Liver (tissue), 10 donors: ENCODE measurements at places on chromosomes 5 and 9. TPM values are rescaled to one million over a fixed set of nuclear protein-coding genes. Genes with fewer than 3 reads are reported as not detected.

The SLC12A2 gene
- 7.6 TPM for total RNA-seq

The FCN1 gene
- total RNA-seq = 15.0 TPM

The ENC1 gene
- total RNA-seq = 34.4 TPM

The UGT3A2 gene
- total RNA-seq = 0.14 TPM

- DNase-seq = no peak
Observed at GRCh38 chr9:121772600-121773285, 121.3 kb downstream of the DAB2IP start.

GRCh38 chr5:10133830-10134229 lies 115.9 kb downstream of the ATPSCKMT start:
- no peak for DNase-seq

DNA sequence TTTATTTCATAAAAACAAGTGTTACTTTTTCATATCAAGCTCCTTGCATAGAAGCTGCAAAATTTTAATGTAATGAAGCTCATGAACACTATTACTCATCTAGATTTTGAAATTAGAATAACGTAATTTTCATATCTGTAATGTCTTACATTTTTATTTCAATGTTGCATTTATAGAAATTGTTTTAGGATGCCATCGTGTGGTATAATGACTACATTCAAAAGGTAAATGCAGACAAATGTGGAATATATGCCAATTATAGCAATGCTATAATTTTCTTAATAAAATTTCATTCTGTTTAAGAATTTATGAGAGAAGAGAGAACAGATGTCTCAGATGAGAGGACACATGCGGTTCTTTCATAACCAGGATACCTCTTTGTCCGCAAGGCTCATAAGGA lies 230.2 kb downstream of the TMEM232 start:
- DNase-seq = no peak

GRCh38 chr5:65252977-65253376 lies 228.7 kb downstream of the ADAMTS6 start:
- no peak for DNase-seq

DNA sequence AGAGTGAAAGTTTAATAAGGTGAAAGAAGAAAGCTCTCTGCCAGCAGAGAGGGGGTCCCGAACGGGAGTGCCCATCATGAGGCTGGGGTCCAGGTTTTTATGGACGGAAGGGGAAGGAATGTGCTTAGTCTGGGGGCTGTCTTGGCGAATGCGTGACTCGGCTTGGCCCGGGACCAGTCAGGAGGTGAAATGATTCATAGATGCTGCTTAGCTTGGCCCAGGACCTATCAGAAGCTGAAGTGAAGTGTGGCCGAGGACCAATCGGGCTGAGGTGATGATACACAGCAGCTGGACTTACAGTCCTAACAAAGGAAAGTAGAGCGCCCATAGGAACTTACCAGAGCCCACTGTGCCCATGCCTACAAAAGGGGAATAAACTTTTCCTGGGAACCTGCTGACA lies 3.9 kb upstream of the FKTN start:
- DNase-seq = no peak

GRCh38 chr9:88396836-88397577 lies 8.8 kb downstream of the SPIN1 start:
- no peak for DNase-seq

DNA sequence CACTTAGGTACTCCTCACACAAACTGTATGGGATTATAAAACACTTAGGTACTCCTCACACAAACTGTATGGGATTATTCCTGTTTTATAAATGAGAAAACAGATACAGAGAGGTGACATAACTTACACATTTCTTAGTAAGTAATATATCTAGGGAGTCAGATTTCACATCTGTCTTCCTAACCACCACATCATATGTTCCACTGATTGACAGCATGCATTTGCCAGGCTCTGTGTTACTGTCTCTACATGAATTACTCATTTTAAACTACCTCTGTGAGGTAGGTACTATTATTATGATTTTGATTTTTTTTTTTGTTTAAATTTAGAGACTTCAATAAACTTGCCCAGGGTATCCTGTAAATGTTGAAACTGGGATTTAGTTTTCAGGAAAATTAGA lies 232.7 kb downstream of the CCDC171 start:
- DNase-seq = no peak

DNA sequence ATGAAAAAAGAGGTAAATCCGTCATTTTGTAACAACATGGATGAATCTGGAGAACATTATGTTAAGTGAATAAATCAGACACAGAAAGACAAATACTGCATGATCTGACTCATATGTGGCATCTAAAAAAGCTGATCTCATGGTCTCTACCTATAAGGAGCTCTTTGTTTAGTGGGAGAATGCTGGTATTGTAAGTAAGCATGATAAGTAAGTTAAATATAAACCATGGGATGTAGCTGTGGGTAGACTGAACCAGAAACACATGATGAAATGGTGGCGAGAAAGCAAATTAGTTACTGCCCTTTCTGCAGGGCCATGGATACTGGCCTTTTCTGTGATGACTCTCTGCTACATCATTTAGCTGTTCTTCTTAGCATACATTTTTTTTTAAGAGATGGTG lies 66.4 kb upstream of the RUSC2 start:
- no peak for DNase-seq

DNA sequence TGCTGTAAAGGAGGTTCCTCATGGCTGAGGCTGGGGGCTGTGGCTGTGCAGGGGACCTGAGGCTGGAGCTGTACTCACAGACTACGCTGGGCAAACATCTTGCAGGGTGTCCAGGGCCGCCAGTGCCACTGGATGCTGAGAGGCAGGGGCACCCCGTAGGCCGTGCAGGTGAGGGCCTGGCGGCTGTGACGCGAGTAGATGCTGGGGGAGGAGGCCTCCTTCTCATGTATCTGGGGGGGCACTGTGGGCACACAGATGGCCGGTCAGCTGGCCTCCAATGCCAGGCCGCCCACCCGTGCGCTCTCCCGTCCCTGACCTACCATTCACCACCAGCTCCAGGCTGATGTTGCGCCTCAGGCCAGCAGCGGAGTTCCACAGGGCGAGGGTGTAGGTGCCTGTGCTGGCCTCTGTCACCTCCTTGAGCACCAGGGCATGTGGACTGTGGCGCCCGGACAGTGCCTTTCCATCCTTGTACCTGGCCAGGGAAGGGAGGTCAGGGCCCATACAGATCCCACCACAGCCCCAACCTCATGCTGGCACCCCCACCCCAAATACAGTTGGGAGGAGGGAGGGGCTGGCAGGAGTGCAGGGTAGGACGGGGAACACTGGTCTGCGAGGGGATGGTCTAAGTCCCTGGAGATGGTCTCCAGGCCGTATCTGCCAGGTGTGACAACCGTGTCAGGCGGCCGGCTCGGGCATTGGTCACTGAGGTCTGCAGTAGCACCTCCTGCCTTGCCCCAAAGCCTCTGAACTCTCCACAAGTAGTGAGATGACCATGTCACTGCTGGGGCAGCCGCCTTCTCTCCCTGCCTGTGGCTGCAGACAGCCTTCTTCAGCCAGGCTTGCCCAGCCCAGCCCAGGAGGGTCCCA lies 23.4 kb downstream of the FLT4 start:
- no peak for DNase-seq

GRCh38 chr9:92669527-92669889 lies 423 bp downstream of the IPPK start:
- DNase-seq = peak; percentile 50

DNA sequence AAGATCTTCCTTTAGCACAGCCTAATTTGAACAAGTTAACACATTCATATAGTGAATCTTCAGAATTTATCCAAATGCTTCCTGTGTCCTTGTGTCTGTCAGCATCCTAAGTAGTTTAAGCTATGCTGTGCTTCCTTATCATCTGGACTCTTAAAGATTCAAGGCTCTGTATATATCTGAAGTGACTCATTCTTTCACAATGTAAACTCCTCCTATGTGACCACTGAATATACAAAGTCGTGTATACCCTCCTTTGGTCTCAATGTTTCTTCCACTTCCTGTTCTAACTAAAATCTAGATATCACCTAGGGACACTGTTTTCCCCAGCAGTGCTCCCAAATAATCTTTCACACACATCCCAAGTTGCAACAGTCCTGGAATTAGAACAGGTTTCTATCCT lies 935.7 kb upstream of the NUDT12 start:
- no peak for DNase-seq

- DNase-seq = no peak
Observed at GRCh38 chr5:132099076-132099748, 25.6 kb downstream of the CSF2 start.

DNA sequence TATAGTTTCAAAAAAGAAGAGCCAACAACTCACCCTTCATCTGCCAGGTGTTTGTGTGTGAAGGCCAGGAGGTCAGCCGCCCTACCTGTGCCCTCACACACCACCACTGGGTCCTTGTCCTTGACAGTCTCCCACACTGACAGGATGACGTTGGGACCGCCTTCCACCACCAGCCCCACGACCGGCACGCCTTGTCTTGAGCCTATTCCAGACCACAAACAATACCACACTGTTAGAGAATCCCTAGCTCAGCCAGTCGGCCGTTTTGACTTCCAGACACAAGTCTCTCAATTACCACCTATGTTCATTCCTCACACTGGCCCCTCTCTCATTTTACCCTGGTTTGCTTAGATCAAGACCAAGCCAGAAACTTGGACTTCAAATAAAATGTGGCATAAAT lies 66.1 kb downstream of the TRPM6 start:
- DNase-seq = no peak

- no peak for DNase-seq
Observed at GRCh38 chr5:120614531-120615180, 150.6 kb downstream of the PRR16 start.

DNA sequence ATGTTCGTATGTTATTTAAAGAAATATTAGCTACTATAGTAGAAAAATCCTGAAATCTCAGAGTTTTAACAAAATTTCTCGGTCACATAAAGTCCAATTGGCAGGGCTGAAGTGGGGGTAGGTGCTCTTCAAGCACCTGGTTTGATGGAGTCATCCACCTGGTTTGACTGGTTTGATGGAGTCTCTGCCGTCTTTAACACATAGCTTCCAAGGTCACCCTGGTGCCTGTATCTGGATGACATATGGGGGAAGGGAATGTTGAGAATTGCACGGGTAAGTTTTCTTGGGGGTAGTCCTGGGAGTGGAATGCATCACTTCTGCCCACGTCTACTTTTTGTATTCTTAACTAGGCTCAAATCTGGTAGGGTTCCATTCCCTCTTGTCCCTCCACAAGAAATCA lies 351.2 kb downstream of the SH3GL2 start:
- no peak for DNase-seq

- no peak for DNase-seq
Observed at GRCh38 chr9:137006116-137007003, 10.0 kb upstream of the CLIC3 start.

- DNase-seq = no peak
Observed at GRCh38 chr5:159631001-159631400, 285.3 kb upstream of the ADRA1B start.

GRCh38 chr9:121930956-121931355 lies 162.2 kb downstream of the TTLL11 start:
- DNase-seq = no peak

DNA sequence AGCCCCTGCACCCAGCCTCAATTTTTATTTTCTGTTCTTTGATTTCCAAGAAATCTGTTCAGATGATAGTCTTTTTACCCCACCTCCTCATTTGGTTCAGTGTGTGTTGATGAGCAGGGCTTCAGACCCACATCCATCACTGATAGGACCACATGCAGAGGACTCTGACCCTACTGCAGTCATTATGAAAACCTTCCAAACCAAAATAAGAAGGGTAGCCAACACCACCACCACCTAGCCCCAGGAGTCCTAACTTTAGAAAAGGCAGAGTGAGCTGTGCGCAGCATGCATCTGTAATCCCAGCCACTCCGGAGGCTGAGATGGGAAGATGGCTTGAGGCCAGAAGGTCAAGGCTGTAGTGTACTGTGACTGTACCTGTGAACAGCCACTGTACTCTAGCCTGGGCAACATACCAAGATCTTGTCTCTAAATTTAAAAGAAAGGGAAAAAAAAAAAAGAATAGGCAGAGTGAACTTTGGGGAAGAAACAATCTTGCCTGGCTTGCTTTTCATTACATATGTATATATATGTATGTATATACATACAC lies 13.0 kb downstream of the CDKN2AIPNL start:
- no peak for DNase-seq

DNA sequence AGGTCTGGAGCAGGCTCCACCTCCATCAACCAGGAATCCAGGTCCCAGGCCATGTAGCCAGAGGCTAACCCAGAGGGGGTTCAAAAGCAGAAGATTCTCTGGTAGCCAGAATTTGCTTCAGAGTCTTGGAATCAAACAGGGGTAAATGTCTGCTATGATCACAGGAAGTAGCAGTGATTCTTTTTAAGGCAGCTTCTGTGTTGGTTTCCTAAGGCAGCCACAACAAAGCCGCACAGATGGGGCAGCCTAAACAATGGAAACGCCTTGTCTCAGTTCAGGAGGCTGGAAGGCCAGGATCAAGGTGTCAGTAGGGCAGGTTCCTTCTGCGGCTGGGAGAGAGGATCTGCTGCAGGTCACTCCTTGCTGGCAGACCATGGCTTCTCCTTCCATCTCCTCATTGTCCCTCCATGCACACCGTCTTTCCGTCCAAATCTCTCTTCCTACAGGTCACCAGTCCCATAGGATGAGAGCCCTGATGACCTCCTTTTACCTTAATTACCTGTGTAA lies 167.3 kb downstream of the ROR2 start:
- no peak for DNase-seq

DNA sequence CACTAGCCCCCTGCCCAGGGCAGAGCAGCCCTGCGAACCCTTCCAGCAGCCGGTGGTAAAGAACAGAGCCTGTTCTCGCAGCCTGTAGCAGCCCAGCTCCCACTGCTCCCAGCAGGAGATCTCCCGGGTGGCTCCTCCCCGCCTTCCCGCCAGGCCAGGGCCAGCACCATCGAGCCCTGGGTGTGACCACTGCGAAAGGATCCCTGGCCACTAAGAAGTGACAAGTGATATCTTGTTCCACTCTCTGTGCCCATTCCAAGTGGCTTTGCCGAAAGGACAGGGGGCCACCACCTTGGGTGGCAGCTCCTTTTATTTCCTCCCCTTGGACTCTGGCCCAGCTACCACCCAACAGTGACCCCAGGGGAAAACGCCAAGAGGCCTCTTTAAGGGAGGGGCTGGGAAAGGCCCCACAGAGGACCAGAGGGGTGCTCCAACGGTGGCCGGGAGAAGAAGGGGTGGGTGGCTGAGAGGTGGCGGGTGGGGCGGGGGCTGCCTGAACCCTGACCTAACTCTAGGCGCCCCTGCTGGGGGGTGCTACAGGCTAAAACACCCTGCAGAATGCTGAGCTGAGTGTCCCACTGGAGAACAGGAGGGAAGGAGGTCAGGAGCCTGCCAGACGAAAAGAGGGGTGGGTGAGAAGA lies 1.6 kb downstream of the NACC2 start:
- no peak for DNase-seq

DNA sequence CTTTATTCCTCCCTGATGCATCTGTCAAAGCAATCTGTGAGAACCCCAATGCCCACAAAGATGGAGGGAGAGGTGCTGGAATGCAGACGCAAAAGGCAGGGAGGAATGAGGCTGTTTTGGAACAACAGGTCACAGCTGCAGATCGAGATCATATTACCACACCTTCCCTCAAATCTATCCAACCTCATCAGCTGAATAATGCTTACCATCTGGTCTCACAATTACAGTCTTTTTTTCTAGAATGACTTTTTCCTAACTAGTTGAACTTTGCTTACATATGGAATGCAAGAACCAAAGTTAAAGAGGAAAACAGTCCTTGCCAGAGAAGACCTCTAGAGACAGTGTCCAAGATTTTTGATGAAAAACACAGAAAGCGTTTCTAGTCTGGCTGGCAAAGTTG lies 158.1 kb downstream of the LPAR1 start:
- no peak for DNase-seq
